ENCODE measurements at places on chromosomes 2 and 18. TPM values are rescaled to one million over a fixed set of nuclear protein-coding genes. Genes with fewer than 3 reads are reported as not detected.

Gene CXCR4
- 293 TPM for total RNA-seq

GRCh38 chr2:28452534-28453081, 43.3 kb upstream of the PLB1 start:
- no peak overlapping the region for H3K4me3 ChIP-seq
- H3K36me3 ChIP-seq: peaks cover 2% of the 10 kb centered on the region
- no peaks in the 10 kb centered on the region for H3K27me3 ChIP-seq
- H3K4me1 ChIP-seq: peaks cover 36% of the 10 kb centered on the region

DNA sequence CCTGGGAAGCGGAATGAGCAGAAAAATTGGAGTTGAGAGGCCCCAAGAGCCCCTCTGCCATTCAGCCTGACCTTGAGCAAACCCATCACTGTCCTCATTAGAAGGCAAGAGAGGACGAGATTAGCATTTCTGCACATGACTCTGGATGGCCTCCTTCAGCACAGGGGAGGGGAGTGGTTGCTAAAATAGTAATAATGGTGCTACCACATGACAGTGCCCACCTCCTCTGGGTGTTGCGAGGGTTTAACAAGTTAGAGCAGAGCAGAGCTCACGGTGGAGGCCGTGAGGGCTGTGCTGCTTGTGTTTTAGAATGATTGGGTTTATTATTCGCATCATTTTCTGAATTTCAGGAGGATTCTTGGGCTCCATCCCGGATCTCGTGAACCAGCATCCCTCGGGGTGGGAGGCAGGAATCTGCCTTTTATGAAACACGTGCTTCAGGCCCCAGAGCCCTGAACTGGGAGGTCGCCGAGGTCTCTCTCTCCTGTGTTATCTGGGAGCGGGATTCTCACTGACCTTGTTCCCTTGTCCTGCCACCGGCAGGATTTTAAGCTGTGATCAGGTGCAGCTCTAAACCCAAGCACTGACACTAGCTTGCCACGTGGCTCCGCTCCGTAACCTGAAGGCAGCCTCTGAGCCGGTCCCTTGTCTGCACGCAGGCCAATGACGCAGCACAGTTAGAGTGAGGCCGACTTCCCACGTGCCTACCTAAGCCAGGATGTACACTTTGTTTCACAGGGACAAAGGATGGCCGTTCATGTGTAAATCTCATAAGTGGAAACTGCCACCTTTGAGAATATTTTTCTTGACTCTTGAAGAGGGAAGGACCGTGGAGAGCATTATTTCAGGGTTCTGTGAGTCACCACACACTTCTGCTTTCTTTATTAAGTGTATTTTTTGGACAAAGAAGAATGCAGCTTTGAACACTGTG, 142.3 kb downstream of the ACOXL start:
- H3K4me3 ChIP-seq: no peak overlapping the region
- H3K27ac ChIP-seq: no peak overlapping the region
- DNase-seq: no peak
- H3K27me3 ChIP-seq: no peaks in the 10 kb centered on the region

GRCh38 chr2:227363756-227364155, 15.3 kb downstream of the TM4SF20 start:
- peaks cover 14% of the 10 kb centered on the region for H3K36me3 ChIP-seq
- H3K4me3 ChIP-seq: no peak overlapping the region
- no peaks in the 10 kb centered on the region for H3K4me1 ChIP-seq
- no peak overlapping the region for H3K27ac ChIP-seq
- no peak for DNase-seq

GRCh38 chr2:180554330-180554729, 426.1 kb upstream of the UBE2E3 start:
- H3K36me3 ChIP-seq: no peaks in the 10 kb centered on the region
- no peak overlapping the region for H3K27ac ChIP-seq
- H3K4me3 ChIP-seq: no peak overlapping the region
- no peaks in the 10 kb centered on the region for H3K27me3 ChIP-seq
- no peaks in the 10 kb centered on the region for H3K4me1 ChIP-seq

Gene NABP1
- 75.9 TPM for total RNA-seq

Gene SLC19A3
- not detected for total RNA-seq

DNA sequence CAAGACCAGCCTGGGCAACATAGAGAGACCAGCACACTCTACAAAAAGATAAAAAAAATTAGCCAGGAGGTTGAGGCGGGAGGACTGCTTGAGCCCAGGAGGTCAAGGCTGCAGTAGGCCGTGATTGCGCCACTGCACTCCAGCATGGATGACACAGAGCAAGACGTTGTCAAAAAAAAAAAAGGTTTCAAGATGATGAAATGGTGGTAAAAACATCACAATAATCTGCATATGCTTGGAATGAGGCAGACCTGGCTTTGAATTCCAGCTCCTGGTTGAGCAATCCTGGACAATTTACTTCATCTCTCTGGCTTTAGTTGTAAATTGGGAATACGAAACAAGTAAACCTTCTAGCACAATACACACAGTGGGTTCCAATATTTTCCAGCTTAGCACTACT, 24.1 kb downstream of the USP40 start:
- H3K4me3 ChIP-seq: no peak overlapping the region
- DNase-seq: no peak
